GM23338 (cell line): ENCODE measurements at places on chromosomes 5 and 9. TPM values are rescaled to one million over a fixed set of nuclear protein-coding genes. Genes with fewer than 3 reads are reported as not detected.

- no peak for DNase-seq
Observed at GRCh38 chr9:7811677-7812076, 12.1 kb upstream of the DMAC1 start.

GRCh38 chr9:128454991-128455390, 815 bp upstream of the ODF2 start:
- DNase-seq = no peak

- DNase-seq = peak; percentile 81
Observed at GRCh38 chr5:98796197-98796972, 22.9 kb downstream of the RGMB start.

GRCh38 chr9:132991351-132992300, 13.1 kb downstream of the GFI1B start:
- no peak for DNase-seq

- no peak for DNase-seq
Observed at GRCh38 chr9:137169896-137170358, at the start of gene LRRC26. TSS of gene LRRC26 (minus strand) at chr9:137170051. CDS start at chr9:137169943, 108 bp downstream.

- no peak for DNase-seq
Observed at GRCh38 chr5:111532886-111533582, 20.7 kb upstream of the STARD4 start.

DNA sequence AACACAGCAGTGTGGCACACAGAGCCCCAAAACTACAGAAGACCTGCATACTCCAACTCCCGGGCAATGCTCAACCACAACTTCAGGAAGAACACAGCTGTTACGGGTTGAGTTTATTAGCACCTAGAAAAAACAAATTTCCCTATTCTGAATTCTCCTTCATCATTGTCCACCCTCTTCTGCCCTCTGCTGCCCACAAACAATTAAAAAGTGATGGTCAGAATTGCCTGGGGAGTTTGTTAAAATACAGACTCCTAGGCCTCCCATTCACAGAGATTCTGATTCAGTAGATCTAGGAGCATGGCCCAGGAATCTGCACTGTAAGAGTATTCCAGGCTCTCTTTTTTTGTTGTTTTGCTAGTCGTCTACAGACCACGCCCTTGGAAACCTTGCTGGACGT, 310.6 kb downstream of the NDUFS4 start:
- peak; percentile 49 for DNase-seq

LCNL1 gene
- total RNA-seq = not detected in 2 replicates

DNA sequence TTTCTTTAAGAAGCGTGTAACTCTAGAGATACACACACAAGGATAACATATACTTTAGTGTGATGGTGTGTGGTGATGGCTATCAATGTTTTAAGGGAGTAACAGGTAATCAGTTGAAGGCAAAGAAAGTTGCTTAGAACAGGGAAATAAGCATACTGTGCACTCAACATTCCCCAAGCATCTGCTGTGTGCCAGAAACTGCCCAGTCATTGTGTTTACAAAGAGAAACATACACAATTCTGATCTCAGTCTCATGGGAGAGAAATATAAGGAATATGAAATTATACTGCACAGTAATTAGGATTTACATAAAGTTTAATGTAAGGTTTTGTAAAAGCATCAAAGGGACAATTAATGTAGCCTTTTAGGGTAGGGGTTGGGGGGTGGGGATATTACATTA, 224.1 kb upstream of the TYRP1 start:
- no peak for DNase-seq

DNA sequence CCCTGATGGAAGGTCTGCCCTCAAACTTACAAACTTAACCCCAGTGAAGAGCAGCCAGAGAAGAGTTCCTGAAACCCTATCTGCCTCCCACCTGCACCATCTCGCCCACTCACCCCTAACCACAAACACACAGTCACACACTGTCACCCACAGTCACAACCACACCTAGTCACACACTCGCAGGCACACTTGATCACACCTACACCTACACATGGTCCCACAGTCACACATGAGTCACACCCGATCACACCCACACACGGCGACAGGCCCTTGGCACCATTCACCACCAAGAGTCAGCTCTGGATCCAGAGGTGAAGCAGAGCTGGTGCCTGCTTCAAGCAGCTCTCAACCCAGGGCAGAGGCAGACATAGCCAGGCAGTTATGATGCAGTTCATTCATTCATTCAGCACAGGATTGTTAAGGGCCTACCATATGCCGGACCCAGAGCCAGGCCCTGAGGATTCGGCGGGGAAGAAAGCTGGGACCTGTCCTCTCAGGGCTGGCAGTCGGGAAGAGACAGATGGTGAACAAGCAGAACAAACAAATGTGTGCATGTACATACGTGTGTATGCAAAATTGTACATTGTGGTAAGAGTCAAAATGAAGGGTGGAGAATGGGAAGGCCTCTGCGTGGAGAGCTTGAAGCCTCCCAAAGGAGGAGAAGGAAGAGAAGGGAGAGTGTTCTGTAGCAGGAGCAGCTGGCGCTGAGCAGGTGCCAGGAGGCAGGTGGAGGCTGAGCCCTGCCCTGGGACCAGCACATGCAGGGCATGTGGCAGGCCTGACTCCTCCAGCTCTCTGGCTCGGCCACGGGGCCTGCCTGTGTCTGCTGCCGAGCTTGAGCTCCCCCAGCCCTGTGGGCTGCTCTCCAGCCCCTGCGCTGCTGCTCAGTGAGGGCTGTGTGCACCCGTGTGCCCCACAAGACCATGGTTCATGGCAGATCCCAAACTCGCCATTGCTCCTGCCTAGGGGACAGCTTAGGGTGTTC, 6.4 kb downstream of the TSPAN17 start:
- no peak for DNase-seq

DNA sequence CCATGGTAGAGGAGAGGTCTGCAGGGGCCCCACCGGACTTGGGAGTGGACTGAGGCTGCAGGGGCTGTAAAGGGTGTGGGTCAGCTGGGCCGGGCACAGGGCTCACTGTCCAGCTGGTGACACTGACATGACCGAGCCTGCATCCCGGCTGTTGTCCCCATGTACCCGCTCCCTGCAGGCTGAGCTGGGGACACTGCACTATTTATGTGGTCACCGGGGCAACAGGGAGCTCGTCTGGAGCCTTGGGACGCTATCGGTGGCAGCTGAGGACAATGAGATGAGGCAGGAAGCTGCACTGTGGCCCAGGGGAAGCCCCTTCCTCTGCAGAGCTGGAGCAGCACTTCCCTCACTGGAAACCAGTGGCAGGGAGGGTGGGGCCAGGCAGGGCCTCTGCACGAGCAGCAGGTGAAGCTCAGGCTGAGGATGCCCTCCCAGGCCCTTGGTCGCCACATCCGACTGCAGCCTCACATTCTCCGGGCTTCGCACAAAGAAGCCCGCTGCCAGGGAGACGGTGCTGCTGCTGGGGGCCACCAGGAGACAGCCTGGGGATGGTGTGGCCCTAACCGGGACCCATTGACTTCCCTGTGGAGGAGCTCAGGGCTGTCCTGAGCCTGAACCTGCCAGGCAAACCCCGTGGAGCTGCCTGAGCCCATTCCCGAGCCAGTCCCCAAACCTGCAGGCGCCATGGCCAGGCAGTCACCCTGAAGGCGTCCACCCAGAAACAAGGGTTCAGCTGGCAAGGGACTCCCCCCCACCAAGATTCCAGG, 26.4 kb downstream of the ZDHHC11B start:
- no peak for DNase-seq

DNA sequence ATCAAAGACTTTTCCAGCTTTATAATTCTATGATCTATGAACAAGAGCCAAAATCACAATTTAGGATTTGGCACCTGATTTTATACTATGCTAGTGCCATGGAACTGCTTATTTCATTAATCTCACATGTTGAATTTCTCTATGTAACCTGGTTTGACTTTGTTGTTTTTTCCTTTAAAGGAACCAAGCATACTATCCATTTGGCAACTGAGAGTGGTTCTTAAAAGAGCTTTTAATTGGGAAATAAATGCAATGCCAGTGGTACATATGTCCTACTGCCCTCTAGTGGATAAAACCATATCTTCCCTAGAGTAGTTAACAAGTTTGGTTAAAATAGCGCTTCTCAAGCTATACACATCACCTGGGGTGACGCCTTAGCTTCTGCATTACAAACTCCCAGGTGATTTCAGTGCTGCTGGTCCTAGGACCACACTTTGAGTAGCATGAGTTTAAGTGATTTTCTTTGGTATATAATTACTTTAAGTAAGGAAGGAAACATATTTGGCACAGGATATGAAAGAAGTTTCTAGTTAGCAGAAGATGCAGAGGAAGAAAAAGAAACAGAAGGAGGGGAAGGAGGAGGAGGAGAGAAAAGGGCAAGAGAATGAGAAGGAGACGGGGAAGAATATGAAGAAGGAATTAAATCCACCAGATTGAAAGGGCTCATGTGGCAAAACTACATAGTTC, 56.8 kb downstream of the FGF10 start:
- peak; percentile 94 for DNase-seq

PCDHGA12 gene
- total RNA-seq = 3.3 and 3.5 TPM in 2 replicates

MUSK gene
- total RNA-seq = not detected in 2 replicates

DNA sequence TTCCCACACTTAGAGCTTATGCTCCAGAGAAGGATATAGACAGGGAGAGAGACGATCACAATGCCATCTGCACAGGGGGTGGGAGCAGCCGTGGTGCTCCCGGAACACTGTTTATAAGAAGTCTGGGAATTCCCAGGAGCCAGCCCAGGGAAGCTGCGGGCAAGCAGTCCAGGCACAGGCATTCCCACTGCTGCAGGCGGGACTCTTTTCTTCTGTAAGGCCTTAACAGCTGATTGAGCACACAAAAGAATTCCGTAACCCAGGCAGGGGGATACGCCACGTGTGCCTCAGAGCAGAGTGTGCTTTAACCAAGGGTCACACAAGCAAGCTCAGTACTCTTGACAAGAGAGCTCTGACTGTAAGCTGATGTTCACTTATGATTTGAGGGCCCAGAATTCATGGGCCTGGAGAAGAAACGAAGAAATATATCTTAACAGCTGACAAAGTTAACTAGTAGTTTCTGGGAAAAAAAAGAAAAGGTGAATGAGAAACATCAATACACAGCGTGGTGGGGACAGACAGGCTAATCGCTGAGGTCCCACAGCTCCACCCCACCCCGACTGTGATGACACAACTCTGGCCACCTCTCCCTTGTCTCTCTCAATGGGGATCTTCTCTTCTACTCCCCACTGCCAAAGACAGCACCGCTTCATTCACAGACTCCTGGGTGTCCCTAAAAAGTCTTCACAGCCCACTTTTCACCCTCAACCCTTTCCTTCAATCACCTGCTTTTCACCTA, 85.9 kb upstream of the SIMC1 start:
- peak; percentile 77 for DNase-seq

- DNase-seq = no peak
Observed at GRCh38 chr5:146669656-146670055, 153.7 kb upstream of the GPR151 start.

INSL4 gene
- not detected in 2 replicates for total RNA-seq

MRPS27 gene
- total RNA-seq = 128 and 141 TPM in 2 replicates

GARIN3 gene
- not detected in 2 replicates for total RNA-seq

GADD45G gene
- 12.7 and 15.8 TPM in 2 replicates for total RNA-seq

- DNase-seq = no peak
Observed at GRCh38 chr5:110514030-110514429, 212.4 kb downstream of the TMEM232 start.

DNA sequence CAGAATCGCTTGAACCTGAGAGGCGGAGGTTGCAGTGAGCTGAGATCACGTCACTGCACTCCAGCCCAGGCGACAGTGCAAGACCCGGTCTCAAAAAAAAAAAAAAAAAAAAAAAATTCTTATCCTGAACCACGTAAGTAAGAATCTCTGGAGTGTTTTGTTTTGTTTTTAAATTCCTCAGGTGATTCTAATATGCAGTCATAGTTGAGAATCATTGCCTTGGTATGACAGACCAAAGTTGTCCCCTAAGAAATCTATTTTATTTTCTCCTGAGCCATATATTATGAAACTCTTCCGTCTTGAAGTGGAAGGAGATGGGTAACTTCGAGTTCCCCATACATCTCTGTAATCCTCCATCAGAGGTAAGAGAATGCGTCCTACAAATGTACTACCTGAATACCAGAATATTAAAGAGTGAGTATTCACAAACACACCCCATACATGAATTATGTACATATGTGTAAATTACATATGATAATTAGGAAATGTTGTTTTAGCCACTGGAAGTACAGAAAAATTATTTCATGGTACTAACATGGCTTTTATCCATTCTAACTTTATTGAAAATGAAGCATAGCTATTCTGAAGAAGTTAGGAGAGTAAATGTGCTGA, 26.7 kb upstream of the SVEP1 start:
- DNase-seq = no peak

GRCh38 chr9:99235926-99236634, 14.0 kb downstream of the SEC61B start:
- no peak for DNase-seq

- DNase-seq = peak; percentile 40
Observed at GRCh38 chr9:126682928-126683697, 69.4 kb downstream of the LMX1B start.

DMRTA1 gene
- 6.9 and 8.8 TPM in 2 replicates for total RNA-seq
